ENCODE measurements at places on chromosomes 6 and 20.
A peak's percentile ranks its signal among the peaks of the same experiment; 100 is the strongest.

GRCh38 chr6:84804720-84805119 lies 40.3 kb upstream of the TBX18 start:
- no peak for DNase-seq

- DNase-seq: no peak
These were observed 40.9 kb upstream of the PKIB start for GRCh38 chr6:122569230-122569771.

DNA sequence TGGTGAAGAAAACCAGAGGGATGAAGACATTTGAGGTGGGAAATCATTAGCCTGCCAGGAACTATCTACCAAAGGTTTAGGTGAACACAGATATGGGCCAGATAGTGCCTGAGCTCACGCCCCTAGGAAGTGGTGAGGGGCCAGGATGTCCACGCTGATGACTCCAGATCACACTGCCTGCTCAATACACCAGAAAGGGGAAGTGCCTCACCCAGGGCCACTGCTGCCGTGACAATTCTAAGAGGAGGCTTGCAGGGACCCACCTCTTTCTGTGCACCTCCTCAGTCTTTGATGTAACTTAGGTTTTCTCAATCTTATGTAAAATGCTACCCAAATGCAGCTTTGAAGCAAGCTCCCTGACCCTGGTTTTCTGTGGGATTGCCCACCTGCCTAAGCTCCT lies 5.4 kb upstream of the RAB44 start:
- no peak for DNase-seq

GRCh38 chr6:88804701-88805100 lies 158.7 kb downstream of the RNGTT start:
- no peak for DNase-seq

- no peak for DNase-seq
These were observed 12.0 kb downstream of the GLP1R start for GRCh38 chr6:39060467-39061160.

- DNase-seq: no peak
These were observed 3.4 kb downstream of the MDGA1 start for GRCh38 chr6:37694259-37694658.

GRCh38 chr20:40680161-40680959 lies 8.7 kb downstream of the MAFB start:
- DNase-seq: no peak

DNA sequence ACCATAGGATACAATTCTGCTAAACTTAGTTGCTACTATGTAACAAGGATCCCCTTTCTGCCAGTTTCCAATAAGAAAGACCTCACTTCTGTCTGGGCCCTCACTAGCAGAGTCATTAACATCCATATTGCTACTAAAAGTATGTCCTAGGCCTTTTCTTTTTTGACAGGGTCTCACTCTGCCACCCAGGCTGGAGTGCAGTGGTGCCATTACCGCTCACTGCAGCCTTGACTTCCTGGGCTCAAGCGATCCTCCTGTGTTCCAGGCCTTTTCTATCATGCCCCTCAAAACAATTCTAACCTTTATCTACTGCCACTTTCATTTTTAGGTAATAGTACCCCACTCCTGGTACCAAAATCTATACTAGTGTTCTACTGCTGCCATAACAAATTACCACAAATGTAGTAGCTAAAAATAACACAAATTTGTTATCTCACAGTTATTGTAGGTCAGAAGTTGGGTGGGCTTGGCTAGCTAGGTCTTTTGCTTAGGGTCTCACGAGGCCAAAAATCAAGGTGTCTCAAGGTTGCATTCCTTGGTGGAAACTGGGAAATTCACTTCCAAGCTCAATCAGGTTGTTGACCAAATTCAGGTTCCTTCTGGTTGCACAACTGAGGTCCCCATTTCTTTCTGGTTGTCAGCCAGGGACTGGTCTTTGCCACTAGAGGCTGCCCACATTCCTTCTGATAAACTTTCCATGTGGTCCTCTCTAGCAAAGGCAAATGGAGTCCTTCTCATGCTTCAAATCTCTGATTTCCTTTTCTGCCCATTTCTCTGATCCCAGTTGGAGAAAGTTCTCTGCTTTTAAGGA lies 3.0 kb downstream of the CSNK2A1 start:
- no peak for DNase-seq

GRCh38 chr6:159665868-159666635 lies 27.0 kb downstream of the SOD2 start:
- no peak for DNase-seq

GRCh38 chr6:156391061-156391672 lies 386.0 kb upstream of the ARID1B start:
- no peak for DNase-seq

DNA sequence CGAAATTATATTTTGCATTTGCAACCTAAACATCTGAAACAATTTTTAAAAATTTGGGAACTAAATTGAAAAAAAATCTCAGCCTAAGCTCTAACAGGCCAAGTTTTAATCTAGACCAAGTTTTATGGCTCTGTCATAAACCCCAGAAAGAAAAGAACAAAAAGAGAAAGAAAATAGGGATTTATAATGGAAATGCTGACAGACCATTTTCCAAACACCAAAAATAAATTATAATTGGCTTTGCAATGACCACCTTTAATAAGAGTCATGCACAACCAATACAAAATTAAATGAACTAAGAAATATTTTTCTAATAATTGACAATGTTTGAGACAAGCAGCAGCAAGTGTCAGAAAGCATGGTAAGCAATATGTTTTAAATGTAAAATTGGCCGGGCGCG lies 72.6 kb downstream of the WDR27 start:
- no peak for DNase-seq

- DNase-seq: no peak
These were observed 43.2 kb downstream of the RANBP9 start for GRCh38 chr6:13668291-13668928.

DNA sequence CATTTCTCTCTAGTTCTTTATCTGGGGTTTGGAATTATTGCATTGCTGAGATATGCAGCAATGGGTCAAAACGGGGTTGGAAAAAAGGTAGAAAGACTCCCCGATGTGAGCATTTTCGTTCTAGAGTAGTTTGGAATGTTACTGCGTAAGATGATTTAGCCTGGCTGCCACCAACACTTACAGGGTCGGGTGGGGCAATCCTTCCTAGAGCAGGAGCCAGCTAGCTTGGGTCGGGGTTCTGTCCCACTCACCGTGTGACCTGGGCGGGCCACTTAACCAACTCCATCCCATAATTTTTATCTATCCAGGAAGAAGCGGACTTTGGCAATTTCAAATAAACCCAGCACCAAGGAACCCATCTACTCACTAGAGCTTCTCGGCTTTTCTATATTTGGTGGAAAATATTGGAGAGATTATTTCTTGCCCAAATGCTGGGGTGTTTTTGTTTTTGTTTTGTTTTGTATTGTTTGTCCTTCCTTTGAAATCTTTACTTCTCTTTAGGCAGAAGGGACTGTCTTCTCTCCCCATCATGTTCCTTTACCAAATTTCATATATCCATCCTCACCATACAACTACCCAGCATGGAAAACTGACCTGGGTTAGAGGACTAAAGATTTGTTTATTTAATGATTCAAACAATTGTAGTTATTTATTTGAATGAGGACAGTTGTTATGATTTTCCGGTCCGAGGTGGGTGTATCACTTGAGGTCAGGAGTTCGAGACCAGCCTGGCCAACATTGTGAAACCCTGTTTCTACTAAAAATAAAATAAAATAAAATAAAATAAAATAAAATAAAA lies 72.4 kb downstream of the GPX5 start:
- DNase-seq: no peak

GRCh38 chr6:5956939-5957338 lies 49.8 kb downstream of the NRN1 start:
- no peak for DNase-seq

- DNase-seq: no peak
These were observed 7.2 kb downstream of the PYGB start for GRCh38 chr20:25254986-25255680.

DNA sequence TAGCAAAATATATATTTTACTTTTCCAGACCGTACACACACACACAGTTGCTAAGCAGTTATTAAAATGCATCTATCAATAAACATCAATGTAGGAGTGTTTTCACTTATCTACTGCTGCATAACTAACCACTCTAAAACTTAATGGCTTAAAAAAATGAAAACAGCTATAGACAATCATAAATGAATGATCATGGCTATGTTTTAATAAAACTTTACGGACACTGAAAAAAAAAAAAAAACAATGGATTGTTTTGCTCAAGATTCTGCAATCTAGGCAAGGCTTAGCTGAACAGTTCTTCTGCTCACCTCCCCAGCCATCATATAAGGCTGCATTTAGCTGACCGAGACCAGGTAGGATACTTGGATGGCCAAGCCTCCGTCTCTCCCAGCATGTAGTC lies 125.4 kb upstream of the CCDC28A start:
- no peak for DNase-seq

DNA sequence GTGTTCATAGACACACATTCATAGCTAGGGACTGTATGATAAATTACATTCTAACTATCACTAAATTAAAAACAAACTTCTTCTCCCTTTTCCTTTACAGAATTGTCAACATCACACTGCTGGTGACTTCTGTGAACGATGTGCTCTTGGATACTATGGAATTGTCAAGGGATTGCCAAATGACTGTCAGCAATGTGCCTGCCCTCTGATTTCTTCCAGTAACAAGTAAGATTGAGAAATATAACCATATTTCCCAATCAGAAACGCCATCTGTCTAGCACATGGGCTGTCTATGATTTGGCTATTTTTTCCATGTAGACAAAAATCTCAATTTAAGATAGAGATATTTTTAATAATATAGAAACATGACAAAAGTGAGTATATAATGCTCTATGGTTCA lies 367.7 kb downstream of the ARHGAP18 start:
- no peak for DNase-seq

DNA sequence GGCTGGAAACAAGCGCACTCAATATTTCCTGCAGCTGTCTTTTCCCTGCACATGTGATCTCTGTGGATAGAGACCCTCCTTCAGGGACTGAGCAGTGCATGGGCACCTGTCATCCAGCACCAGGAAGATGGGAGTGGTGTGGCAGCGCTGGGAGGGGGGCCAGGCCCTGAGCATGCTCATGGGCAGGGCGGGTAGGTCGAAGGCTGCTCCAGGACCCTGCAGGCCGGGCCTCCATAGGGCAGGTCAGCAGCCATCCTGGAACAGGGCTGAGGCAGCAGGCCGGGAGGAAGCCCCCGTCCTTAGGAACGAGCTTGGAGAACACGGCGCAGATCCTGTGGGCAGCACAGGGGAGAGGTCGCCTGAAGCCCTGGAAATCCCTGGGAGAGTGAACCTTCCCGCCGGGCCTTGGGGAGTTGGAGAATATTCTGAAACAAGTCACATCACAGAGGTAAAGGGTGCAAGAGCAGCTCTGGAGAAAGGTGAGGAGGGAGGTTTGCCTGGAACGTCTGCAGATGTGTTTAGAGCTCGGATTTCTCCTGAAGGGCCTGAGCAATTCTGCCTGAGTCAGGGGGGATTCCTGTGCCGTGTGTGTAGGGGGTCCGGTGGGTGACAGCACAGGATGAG lies 133.2 kb downstream of the SMOC2 start:
- DNase-seq: no peak

DNA sequence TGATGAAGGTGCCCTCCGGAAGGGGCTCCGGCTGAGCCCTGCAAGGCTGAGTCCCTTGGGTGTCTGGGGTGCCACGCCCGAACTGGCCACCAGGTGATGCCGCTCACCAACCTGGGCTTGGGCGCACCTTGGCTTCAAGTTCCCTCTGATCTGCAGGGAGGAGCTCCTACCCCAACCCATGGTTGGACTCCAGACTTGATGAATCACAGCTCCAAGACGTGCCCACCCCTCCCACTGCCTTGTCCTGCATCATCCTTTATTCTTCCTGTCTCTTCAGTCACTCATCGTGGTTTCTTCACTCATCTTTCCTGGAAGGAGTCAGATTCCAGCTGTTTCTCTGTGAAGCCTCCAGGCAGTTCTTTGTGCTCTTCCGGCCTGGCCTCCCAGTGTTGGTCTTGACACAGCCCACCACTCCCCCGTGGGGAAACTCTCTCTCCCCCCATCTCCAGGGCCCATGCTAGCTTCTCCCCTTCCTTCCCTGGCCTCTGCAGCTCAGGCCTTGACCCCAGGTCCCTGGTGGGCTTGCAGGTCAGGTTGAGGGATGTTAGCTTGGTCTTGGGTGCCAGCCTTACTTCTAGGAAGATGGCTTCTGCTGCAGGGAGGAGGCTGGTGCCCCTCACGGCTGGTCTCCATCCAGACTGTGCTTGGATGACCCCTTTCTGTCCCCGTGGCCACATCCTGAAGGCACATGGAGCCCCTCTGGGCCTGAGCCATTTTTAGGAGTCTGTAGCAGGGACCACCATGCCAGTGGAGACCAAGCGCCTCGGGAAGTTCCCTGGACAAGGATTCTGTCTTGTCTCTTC lies 2.6 kb upstream of the ZBP1 start:
- peak; percentile 1 for DNase-seq

GRCh38 chr20:34708621-34709043 lies 4.5 kb downstream of the TP53INP2 start:
- peak; percentile 21 for DNase-seq

DNA sequence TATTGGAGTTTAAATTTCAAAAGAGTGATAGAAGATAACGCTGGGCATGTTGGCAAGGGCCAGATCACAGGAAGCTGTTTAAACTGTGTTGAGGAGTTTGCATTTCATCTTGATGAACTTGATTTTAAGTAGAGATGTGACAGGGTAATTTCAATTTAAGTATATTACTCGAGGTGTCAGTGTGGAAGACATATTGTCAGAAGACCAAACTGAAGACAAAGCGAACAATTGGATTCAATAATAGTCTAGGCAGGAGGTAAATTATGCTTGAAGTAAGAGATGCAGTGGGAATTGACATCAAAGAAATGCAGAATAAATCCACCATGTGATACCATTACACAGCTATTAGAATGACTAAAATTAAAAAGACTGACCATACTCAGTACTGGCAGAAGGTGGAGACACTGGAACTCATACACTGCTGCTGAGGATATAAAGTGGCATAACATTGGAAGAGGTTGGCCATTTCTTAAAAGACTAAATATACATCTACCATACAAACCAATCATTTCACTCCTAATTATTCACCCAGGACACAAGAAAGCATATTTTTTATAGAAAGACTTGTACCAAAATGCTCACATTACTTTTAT lies 240.8 kb downstream of the ARHGAP18 start:
- DNase-seq: no peak

DNA sequence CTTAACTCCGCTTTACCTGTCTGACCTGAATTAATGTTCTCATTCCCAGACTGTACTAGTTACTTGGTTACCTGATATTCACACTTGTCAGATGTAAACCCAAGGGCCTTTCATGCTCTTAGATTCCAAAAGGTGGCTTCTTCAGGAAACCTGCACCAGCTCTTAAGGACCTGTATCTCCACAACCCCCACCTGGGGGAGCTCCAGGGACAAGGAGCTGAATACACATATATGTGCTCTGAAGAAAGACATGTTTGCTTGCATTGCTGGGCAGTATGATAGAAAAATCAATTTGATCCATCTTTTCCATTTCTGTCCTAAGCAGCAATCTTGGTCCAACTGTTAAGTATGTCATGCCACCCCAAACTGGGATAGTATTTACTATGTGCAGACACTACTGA lies 64.8 kb upstream of the POU3F2 start:
- peak; percentile 19 for DNase-seq

GRCh38 chr6:156280065-156280464 lies 497.1 kb upstream of the ARID1B start:
- DNase-seq: peak; percentile 63

Measured in NCI-H1092 (cell line).